CD4-positive, alpha-beta T cell treated with Interleukin-4 for 4 hours (primary cell): ENCODE measurements at places on chromosomes 2 and 18.

- DNase-seq: no peak
Observed at GRCh38 chr2:10022966-10023662, 20.2 kb upstream of the KLF11 start.

- no peak for DNase-seq
Observed at GRCh38 chr2:40690525-40690924, 238.6 kb upstream of the SLC8A1 start.

DNA sequence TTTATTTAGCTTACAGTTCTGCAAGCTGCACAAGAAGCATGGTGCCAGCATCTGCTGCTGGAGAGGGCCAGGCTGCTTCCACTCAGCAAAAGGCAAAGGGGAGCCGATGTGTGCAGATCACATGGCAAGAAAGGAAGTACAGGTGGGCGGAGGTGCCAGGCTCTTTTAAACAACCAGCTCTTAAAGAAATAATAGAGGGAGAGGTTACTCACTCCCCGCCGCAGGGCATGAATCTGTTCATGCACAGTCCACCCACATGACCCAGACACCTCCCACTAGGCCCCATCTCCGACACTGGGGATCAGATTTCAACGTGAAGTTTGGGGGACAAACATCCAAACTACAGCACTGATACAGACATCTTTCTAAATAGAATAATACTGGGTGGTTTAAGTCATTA, 105.8 kb downstream of the MTCL1 start:
- DNase-seq: no peak

- no peak for DNase-seq
Observed at GRCh38 chr18:78774741-78775141, 204.9 kb upstream of the SALL3 start.

GRCh38 chr2:127810156-127810618, 784 bp downstream of the WDR33 start:
- DNase-seq: no peak

DNA sequence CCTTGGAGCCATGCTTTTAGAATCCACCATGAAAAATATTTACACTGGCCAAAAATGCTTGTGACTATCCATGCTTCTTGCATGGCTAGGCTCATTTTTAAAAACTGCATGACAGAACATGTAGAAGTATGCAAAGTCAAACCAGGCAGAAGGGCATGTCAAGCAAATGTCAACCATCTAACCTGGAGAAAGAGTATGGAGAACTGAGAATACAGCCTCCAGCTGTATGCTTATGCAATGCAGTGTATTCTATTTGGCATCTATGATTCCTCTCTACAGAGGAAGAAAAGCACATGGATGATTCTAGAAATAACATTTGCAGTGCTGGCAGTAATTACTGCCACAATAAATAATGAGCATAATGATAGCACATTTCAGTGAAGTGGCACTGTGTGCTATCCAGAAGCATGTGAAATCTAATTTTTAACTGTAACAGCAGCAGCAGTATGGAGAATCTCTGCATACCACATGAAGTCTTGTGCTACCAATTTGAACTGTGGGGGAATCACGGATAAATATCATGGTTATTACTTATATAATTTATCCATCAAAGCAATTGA, 87.3 kb upstream of the CCDC141 start:
- DNase-seq: no peak

DNA sequence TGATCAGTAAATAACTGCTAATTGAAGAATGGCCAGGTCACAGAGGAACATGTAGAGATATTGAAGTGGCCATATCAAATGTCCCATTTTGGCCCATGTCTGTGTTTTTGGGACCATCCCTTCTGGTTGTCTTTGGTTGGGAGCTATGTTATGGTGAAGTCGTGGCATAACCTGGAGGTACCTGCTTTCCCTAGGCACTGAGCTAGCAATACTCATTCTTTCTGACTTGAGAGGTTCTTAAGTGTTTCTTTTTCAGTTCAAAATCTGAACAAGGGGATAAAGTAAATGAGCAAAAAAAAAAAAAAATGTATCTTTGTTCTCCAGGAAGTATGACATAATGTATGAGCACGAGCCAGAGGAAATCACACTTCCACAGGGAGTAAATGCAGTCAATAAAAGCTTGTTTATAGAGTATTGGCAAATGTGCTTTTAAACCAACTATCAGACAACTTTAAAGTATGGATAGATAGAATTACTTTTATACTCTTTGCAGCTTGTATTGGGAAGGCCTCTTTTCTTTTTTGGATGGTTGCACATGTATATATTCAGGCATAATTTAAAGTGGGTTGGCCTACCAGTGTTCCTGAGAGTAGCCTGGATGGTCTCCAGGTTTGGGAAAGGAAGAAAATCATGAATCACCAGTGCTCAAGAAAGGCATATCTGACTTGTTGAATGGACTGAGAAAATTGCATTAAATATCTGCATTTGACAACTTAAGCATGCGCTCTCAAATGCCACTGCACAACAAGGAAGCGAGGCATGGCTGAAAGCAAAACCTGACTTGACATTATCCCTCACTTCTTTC, 125.0 kb downstream of the SPHKAP start:
- DNase-seq: no peak

GRCh38 chr18:75087119-75088020, 121.6 kb downstream of the PTGR3 start:
- DNase-seq: no peak

- DNase-seq: no peak
Observed at GRCh38 chr2:149808556-149808955, 221.0 kb upstream of the MMADHC start.

DNA sequence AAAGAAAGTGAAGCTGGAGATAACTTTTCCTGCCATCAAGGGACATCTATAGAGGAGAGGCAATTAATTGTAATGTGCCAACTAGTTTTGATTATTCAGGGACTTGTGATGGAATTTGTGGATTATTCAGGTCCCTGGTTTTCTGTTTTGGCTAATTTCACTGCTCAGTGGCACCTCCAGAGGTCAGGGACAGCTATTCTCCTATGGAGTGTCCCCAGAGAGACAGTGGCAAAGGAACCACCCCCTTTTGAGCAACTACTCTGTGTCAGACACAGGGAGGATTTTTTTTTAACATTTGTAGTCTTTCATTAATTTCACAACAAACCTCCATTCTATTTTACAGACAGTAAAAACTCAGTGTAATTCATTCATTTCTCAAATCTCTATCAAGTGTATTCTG, 206.0 kb upstream of the SPRED2 start:
- no peak for DNase-seq

DNA sequence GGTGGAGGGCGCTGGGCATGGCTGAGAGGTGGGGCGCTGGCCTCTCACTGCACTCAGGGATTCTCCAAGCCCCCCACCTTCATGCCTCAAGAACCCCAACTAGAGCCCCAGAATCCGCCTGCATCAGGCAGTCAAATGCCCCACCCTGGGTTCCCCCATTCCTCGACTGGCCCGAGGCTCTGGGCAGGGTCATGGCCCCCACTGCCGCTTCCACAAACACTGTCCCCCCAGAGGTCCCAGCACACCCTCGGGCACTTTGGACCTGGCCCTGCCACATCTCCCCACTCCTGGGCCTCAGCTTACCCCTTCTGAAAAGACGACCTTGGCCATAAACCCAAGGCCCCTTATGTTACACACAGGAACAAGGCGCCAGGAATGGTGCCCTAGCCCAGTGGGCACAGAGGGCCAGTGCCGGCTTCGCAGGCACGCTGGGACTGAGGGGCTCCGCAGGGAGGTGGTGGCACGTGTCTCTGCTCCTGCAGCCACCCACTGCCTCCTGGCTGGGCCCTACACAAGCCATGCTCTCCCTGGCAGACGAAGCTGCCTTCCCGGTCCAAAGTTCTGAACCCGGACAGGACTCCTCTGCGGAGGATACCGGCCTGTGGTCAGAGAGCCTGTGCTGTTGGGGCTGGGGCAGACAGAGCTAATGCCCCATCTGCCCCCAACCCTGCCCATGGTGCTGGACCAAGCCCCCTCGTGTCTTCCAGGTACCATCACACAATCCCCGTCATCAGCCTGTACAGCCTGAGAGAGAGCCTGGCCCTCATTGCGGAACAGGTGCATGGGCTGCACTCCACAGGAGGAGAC, 6.8 kb downstream of the AGXT start:
- DNase-seq: no peak

DNA sequence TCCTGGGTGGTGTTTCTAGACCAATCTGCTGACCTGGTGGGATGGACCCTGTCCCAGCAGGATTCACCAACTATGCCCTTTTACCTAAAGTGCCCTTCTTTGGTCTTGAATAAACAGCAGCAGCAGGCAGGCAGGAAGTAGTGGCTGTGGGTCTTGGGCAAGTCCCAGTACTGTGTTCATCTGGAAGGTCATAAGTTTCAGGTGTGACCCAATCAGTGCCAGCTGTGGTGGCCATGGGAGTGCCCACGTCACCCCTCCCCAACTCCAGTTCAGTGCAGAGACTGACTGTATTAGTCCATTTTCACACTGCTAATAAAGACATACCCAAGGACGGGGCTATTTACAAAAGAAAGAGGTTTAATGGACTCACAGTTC, 148.3 kb upstream of the SRD5A2 start:
- DNase-seq: no peak

DNA sequence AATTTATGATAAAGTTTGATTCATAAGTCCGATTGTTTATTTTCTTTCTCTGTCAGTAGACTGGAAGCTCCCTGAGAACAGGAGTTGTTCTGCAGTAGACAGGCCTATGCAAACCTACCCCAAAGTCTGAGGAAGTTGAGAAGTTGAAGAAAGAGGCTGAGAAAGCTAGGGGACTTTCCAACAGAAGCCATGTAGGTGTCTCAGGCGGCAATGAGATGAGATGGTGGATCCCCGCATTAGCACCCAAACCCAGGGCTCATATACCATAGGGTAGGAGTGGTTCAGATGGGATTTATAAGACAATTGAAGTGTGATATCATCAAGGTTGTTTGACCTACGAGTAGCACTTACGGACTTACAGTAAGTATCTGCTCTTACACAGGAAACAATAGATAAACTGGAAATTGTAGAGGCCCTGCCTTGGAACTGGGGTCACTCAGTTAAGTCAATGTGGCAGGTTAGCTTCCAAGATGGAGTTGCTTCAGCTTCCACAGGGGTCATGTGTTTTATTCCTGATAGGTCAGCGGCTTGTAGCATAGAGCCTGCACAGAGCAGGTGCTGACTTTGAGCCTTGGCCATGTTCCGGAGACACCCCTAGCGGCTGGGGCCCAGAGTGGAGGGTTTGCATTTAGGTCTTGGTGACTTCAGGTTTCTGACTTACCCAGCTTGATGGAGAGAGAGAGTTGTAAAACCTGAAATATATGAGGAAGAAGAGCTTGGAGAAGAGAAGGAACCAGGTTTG, 2.3 kb upstream of the PSD4 start:
- no peak for DNase-seq

DNA sequence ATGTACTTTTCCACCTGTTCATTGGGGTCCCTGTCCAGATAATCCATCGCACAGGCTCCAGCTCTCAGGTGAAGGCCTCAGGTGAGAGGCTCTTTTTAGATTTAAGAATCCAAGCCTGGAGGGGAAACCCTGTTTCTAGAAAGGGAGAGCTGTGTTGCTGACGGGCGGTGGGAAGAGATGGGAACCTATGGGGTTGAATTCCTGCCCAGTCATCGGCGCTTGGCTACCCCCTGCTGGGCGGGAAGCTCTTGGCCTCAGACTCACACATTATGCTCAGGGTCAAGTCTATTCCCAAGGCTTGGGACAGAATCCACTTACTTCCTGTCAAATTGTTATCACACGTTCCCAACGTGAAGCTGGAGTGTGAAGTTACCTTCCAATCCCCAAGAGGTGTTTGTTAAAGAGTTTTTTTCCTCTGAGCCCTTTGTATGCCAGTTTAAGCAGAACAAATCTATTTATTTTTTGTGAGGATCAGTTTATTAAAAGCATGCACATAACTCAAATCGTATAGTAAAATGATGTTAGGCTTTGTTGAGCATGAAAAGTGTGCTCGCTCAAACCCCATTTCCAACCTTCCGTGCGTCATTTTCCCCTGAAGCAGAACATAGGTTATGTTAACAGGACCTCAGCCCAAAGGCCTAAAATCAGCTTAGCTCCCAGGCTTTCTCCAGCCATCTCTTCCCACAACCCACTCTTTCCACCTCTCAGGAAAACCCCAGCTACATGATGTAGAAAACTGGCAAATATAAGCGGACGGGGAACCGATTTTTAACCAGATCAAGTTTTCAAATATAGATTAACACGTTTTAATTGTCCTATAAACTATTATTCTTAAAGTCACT, 181.7 kb upstream of the ETAA1 start:
- no peak for DNase-seq

- DNase-seq: no peak
Observed at GRCh38 chr18:11828786-11829432, 22.3 kb upstream of the CHMP1B start.

DNA sequence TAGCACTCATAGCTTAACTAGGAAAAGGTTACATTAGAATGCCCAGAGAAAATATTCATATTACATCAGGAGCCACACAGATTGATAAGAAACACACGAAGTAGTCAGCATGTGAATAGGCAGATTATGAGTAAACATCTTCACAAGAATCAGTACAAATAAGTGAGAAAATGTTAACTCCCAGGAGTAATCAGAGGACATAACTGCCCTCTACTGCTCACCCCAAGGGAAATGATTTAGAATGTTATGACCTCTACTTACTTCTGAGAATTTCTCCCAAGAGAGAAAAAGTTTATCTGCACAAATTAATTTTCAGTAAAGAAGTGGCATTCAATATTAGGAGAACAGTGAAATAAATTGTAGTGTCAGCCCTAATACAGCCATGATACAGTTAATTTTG, 39.1 kb upstream of the ACKR3 start:
- DNase-seq: no peak

DNA sequence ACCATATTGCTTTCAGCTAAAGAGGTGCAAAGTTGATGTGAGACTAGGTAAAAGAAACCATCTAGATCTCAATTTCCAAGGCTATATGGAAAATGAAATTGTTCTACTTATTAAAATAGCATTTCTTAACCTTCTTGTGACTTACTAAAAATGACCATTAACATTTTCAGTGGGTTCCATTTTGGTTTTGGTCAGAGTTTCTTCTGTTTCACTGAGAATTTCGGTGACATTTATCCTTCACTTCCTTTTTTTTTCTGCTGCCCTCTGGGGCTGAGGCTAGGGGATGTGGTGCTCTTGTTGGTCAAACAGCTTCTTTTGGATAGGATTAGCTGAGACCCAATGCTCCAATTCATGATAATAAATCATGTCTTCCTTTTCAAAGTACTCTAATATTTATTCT, 44.3 kb upstream of the REL start:
- DNase-seq: no peak

DNA sequence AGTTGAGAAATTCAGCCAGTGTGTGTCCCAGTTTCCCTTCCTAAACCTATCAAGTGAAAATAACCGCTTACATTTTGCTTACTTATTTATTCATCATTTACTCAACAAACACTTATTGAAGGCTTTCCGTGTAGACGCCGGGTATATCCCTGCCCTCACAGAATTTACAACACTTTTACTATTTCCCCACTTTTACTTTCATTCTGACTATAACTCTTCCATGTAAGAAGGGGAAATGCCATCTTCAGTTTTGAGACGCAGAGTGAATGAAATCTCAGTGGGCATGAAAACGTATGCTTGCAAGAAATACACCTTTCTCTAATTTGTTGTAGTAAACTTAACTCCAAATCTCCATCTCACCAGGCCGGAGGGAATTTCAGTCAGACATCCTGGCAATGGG, 251.0 kb upstream of the CHAC2 start:
- DNase-seq: no peak

GRCh38 chr2:157067562-157067961, 189.9 kb upstream of the GALNT5 start:
- no peak for DNase-seq

GRCh38 chr2:177592397-177592796, 199.8 kb downstream of the AGPS start:
- DNase-seq: no peak

- no peak for DNase-seq
Observed at GRCh38 chr2:132816234-132816633, 146.2 kb upstream of the LYPD1 start.

- no peak for DNase-seq
Observed at GRCh38 chr2:239142806-239143205, 258.0 kb downstream of the HDAC4 start.
